ENCODE measurements at places on chromosomes 11 and 22.

DNA sequence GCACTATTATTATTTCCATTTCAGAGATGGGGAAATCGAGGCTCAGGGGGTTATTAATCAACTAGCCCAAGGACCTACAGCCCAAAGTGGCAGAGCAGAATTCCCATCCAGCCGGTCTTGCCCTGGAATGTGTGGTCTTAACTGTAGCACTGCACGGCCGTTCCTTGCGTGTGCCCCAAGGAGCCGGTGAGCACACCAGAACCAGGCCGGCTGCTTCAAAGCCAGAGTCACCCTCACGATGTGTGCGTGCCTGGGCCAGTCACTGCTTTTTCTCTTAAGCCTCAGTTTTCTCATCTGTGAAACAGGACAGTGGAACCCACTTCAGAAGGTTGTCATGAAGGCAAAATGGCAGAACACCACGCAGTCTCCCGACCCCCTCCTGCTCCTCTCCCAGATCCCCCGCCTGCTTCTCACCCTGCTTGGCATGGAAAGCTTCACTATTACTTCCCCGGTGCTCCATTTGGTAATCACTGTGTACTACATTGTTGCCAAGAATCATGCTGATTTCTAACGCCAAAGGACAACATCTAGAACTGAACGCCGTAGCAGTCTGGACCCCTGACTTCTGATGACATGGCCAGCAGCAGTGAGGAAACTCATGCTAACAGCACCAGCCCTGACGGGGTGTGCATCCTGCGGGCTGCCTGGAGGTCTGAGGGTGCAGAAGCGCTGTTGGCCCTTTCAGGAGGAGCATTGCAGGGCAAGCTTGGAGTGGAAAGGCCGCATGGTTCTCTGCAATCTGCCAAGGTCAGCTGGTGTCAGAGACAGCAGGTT, 106.8 kb upstream of the B3GAT1 start:
- DNase-seq: no peak

- no peak for DNase-seq
Observed at GRCh38 chr11:88171982-88172381, 3.3 kb downstream of the RAB38 start.

- no peak for DNase-seq
Observed at GRCh38 chr11:113138731-113139130, 175.7 kb upstream of the TTC12 start.

- DNase-seq: no peak
Observed at GRCh38 chr11:17286332-17286731, 9.8 kb downstream of the NUCB2 start.

DNA sequence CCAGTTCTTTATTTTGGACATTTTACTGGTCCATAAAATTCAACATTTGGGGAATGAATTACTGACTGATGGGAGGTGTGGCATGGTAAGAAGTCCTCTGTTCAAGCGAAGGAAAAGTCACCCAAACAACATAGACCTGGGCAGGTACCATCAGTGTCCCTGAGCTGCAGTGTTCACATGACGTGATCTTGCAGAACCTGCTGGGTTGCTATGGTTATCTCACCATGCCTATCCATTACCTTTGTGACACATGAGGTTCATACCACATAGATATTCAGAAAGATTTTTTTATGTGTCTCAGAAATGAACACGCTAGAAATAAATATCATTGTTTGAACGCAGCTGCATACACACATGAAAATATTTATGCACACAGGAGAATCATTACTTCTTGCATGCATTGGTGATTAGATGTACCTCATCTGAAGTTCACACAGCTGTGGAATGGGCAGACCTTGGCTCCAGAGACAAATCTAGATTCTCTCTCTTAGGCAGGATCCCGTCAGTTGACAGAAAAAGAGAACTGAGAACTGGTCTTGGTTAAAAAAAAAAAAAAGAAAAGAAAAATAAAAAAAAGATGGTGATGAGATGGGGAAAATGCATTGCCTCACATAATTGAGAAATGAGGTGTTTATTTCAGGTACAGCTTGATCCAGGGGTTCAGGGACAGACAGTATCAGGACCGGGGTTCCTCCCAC, 21.4 kb upstream of the RCN1 start:
- DNase-seq: no peak

DNA sequence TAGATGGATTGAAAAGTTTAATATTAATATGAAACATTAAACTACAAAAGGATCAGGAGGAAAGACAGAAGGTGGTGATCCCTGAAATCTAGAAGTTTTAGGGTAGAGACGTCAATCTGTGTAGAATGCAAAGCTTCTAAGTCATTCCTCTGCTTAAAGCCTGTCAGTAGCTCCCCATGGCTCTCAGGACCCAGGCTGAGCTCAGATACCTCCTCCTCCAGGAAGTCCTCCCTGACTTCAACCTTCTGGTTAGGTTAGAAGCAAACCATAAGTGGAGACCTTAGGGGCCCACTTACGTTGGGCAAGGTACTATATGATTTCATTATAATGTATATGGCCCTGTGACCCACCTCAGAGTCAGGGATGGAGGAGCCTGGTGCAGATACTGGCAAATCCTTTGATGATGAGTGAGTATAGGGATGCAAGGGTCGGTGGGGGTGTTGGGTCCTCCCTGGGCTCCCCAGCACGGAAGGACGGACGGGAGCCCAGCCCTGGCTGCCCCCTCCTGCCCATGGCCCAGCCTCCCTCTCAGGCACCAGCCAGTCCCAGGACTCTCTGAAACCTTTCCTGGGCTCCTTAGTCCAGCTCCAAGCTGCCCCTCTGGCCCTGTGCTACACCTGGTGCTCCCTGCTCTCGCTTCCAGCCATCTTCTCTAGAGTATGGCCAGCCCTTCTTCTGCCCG, 3.2 kb upstream of the PPP6R3 start:
- no peak for DNase-seq

GRCh38 chr11:87239001-87239400, 201.3 kb downstream of the TMEM135 start:
- DNase-seq: no peak

GRCh38 chr11:121257976-121258375, 34.6 kb upstream of the SC5D start:
- DNase-seq: no peak

DNA sequence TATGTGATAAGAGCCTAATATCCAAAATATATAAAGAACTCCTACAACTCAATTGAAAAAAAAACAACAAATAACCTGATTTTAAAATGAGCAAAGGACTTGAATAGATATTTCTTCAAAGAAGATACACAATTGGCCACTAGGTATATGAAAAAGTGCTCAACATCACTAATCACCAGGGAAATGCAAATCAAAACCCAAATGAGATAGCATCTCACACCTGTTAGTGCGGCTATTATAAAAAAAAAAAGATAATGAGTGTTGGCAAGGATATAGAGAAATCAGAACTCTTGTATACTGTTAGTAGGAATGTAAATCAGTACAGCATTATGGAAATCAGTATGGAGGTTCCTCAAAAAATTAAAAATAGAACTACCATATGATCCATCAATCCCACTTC, 5.9 kb upstream of the SIK2 start:
- no peak for DNase-seq

- no peak for DNase-seq
Observed at GRCh38 chr11:120182790-120183491, 27.9 kb upstream of the OAF start.

DNA sequence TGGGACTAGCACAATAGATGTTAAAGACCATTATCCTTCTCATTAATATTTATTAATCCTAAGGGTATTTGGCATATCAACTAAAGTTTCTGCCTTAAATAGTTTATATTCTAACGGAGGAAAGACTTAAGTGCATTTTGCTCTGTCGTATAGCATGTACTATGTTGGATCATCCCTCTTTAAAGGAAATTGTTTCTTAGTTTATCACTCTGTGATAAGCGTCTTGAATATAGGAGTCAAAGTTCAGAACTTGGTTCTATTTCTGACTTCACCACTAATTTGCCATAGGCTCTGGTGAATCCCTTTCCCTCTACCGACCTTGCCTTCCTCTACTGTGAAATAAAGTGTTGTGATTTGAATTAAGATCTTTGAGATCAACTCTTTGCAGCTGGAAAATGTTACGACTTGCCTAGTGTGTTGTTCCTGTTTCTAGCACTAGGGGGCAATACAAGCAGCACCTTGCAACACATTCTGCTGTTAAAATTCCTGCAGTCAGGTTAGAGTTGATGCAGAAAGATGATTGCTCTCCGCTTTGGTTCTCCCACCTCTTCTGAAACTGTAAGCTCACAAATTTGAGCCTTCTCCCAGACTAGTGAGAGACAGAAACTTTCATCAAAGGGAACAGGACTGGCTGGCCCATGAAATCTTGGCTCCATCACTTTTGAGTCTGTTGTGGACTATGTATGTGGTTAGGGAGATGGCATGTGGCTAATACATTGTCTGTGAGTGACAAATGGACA, 27.8 kb upstream of the ZNRF3 start:
- peak; percentile 27 for DNase-seq

- DNase-seq: no peak
Observed at GRCh38 chr22:25970999-25971811, 198.1 kb upstream of the SEZ6L start.

GRCh38 chr11:26741036-26741435, 19.2 kb upstream of the SLC5A12 start:
- DNase-seq: no peak

GRCh38 chr11:69141742-69142141, 14.0 kb upstream of the SMIM38 start:
- DNase-seq: no peak

GRCh38 chr11:123357990-123358827, 71.9 kb upstream of the GRAMD1B start:
- no peak for DNase-seq
